Brain pericyte (primary cell): ENCODE measurements at places on chromosomes 6 and 20.
A peak's percentile ranks its signal among the peaks of the same experiment; 100 is the strongest.

- no peak for DNase-seq
These were observed 115.4 kb downstream of the FRK start for GRCh38 chr6:115945306-115945705.

GRCh38 chr20:3786126-3786484, 435 bp downstream of the CENPB start:
- no peak for DNase-seq

- DNase-seq, result no peak
These were observed 21.0 kb downstream of the JPH2 start for GRCh38 chr20:44166008-44166407.

DNA sequence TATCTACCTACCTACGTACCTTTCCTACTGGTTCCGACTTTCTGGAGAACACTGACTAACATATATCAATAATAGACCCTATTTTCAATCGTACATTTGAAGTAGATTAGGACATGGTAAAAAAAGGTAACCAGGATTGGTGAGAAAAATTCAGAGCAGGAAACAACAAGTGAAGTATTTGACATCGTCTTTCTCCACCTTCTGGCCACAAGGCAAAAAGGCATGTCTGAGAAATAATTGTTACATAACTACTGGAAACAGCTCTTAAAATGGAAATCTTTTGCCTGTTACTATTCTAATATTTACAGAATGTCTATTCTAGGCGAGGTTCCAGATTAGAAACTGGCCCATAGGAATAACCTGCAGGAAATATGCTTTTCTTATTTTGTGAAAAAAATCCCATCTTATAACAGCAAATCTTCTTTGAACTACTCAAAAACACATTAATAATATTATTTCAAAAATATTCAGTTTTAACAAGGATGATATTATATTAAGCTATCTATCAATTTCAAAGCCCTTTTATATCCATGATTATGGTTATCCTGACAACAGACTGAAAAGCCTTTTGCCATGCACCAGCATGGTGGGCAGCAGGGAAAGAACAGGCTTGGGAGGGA, 80.8 kb downstream of the RCAN2 start:
- DNase-seq, result no peak

DNA sequence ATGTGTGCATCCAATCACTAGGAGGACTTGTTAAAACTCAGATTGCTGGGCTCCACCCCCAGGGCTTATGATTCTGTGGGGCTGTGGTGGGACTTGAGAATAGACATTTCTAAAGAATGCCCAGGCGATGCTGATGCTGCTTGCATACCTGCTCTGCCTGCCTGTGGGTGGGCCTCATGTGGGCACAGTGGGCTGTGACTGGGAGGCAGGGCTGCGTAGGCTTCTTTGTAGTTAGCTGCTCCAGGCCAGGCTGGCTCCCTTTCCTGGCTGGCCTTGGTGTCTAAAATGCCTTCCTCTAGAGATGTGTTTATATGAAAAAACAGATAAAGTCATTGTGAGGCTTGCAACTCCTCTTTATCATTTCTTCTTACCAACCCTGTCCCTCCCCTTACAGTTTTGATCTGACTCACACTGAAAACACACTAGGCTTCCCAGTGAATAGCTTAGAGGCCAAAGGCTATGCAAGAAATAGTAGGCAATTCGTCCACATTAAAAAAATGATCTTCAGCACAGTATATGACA, 495.5 kb upstream of the MAP3K7 start:
- peak; percentile 40 for DNase-seq

DNA sequence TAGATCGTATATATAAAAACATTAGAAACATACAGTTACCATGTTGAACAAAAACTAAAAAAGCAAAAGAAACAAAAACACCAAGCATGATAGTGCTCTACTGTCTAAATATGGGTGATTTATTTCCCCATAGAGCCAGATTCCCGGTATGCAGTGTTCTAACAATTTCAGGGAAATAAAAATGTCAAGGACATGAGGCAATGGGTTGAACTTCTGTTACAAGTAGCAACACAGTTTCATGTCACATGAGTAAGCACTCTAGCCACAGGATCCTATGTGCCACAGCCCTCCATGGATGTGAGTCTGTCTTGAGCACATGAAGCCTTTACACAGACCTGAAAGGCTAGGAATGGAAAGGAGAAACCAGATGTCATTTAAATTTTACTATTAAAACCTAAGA, 96.0 kb downstream of the MAP3K5 start:
- DNase-seq, result no peak

DNA sequence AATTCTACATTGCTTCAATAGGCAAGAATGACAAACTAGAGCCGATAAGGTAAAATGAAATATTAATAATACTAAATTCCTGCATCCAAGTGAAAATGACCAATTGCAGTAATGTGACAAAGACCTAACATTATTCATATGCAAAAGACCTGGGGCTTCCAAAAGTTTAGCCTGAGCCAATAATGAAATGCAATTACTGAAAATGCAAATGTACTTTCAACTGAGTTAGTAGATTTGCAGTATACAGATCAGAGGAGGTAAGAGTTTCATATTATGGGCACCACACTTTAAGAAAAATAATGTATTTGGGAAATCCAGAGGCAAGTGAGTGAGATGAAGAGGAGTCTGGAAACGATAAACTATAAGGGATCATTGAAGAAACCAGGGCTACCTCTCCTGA, 193.7 kb upstream of the GMDS start:
- no peak for DNase-seq

DNA sequence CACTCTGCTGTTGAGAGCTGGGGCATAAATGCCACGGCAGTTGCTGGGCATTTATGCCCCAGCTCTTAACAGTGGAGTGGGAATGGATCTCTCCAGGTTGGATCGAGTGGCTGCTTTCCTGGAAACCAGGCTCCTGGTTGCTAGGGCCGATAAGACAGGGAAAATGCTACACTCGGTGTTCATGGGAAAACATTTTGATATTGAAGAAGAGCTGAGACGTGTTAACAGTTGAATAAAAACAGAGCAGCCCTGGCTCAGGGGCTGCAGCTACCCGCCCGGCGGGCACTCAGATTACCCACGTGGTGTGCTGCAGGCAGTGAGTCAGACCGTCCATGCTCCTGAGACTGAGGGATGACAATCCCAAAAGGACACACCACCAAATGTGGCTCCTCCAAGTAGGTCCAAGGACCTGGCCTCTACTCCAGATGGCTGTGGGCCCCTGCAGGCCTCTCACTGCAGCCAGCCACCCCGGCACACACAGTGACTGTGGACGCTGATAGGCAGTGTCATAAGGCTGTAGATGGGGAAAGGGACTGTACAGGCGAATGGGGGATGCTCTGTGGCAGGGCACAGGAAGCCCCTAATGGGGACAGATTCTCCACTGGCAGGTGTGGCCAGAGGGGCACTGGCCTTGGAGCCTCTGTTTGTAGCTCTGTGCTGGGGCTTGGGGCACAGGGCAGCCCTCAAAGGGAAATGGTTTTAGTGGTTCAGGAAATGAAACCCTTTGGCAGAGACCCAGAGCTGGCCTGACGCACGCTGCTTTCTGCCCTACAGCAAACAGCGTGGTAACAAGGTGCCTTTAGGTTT, 237.8 kb downstream of the LY86 start:
- no peak for DNase-seq

DNA sequence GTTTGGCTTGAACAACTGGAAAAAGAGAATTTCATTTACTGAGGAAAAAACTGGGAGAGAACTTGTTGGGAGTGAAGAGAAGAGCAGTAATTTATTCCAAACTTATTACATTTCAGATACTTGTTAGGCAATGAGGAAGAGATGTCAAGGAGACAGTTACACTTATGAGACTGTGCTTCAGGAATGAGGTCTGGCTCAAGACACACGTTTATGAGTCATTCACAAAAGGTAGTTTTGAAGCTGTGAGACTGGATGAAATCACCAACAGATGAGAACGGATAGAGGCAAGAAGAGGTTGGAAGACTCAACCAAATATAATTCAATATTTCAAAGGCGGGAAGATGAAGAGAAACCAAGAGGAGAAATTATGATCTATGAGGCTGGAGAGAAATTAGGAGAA, 70.6 kb upstream of the DEFB112 start:
- DNase-seq, result no peak
